Mammary epithelial cell (primary cell): ENCODE measurements at places on chromosomes 5 and 9.

- DNase-seq, result no peak
These were observed 4.4 kb downstream of the ZCCHC9 start for GRCh38 chr5:81305785-81306184.

GRCh38 chr9:93231121-93231694 is 47.3 kb downstream of the WNK2 start:
- peak; percentile 32 for DNase-seq

DNA sequence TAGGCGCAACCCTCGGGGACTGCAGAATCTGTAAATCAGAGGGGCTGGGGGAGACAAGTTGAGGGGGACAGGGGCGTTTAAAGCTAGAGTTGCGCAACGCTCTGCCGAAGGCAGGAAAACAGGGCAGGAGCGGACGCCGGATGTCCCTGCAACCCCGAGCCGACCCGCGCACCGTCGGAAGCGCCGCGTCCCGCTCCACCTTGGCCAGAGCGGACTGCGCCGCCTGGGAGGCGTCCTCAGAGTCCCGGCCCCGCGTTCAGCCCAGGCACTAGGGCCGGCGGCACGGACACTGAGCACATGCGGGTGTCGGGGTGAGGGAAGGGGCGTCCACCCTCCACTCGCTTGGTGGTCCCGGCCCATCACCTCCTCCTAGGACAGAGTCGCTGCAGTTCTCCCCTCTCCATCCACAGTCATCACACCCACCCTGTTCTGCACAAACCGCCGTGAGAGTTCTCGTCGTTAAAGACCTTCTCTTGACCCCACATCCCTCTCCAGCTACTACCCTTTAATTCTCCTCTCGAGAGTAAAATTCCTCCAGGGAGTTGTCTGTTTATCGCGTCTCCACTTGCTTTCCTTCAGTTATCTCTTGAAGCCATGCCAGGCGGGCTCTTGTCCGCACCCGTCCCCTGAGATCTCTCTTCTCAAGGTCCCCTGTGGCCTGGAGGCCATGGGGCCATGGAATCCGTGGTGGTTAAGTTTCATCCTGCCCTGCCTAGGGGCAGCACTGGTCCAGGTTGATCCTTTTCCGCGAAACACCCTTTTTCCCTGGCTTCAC is 796 bp upstream of the PDLIM7 start:
- DNase-seq, result peak; percentile 23

DNA sequence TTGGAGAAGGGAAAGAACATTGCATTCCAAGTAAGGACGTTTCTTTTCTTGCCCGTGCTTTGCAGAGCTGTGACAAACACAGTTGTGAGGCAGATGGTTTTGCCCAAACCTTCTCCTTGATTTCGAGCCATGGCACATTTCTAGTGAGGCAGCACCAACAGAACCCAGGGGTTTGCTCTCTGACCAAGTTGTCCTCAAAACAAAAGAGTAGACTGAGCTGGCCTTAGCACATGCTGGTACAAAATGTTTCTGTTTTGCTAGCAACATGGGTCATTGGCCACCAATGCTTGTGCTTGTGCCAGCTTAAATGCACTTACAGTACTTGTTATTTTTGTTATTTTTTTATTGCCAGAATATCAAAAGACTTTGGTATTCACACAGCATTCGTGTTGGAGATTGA is 328.8 kb downstream of the GADD45G start:
- DNase-seq, result no peak

DNA sequence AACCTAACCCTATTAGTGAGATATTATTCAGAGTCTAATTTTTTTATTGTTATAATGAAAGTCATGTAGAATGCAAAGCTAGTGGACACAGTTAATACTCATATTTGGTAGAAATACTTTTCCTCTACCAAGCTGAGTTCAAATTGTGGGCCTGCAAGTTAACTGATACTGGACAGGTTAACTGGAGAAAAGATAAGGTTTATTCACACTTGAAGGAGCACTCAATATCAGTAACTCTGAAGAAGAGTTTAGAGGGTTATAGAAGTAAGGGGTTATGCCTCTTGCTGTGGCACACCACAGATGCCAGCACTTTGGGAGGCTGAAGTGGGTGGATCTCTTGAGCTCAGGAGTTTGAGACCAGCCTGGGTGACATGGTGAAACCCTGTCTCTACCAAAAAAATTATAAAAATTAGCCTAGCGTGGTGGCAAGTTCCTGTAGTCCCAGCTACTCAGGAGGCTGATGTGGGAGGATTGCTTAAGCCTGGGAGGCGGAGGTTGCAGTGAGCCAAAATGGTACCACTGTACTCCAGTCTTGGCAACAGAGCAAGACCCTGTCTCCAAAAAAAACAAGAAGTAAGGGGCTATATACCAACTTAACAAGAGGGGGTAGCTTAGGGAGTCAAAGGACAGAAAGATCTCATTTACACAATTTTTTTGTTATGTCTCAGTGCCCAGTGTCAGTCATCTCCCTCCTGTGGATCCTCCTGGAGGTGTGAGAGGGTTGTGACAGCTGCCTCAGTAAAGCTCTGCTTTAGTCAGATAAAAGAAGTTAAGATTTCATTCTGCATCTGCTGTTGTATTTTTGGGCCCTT is 121.2 kb upstream of the GRHPR start:
- DNase-seq, result no peak

DNA sequence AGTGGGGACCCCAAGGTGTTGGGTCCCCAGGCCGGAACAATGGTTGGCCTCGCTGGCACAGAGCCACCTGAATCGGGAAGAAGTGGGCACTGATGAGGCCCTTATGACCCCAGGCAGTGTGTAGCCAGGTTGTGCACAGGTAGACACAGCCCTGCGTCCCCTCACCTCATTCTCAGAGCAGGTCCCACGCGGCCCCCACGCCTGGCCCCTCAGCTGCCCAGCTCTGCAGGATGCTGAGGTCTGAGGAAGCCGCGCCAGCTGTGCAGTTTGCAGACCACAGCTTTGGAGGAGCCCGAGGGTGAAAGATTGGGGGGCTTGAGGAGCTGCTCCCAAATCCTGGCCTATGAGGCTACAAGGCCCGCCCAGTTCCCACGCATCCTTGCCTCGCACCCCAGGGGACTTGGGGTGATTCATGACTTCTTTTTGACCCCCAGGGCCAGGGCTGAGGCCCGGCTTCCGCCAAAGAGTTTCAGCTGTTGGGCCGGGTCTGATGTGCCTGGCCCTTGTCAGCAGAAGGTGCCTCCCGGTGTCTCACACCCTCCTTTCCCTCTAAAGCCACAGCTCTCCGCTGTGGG is 87.8 kb upstream of the PHYKPL start:
- no peak for DNase-seq

DNA sequence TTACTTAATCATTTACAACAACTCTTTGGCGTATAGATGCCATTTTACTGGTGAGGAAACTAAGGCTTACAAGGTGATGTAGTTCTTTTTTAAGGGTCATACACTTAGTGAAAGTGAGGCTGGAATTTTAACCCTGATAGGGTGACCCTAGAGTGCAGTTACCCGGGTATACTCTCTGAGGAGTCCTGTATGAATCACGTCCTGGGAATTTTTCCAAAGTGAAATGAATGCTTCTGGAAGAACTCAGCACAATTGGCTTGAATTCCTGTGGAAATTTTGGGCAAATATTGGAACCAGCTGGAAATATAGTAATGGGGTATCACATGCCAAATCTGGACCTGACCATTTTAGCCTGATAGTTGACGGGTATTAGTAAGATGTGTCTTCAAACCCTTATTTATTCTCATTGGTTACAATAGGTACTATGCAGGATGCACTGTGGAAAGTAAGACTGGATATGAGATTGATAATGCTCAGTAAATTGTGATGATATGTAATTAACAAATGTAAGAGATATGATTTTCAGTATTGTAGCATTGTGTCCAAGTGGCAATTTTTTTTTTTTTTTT is 14.8 kb downstream of the SUB1 start:
- peak; percentile 25 for DNase-seq

GRCh38 chr5:33933723-33934169 is 2.4 kb upstream of the RXFP3 start:
- DNase-seq, result no peak

DNA sequence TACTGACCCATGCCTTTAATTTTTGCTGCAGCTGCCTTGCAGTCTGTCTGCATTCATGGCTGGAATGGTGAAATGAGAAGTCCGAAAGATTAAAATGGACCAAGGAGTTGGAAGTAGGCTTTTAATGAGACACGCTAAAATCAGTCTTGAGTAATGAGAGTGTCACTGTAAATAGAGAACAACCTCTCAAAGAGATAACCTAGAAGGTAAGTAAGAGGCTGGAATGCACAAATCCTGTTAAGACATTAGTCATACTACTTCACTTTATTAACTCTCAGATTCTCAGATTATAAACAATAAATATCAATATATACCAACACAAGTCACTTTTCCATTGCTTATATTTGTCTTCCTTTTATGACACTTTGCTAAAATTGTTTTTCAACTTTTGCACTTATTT is 880.6 kb upstream of the C9orf72 start:
- no peak for DNase-seq

DNA sequence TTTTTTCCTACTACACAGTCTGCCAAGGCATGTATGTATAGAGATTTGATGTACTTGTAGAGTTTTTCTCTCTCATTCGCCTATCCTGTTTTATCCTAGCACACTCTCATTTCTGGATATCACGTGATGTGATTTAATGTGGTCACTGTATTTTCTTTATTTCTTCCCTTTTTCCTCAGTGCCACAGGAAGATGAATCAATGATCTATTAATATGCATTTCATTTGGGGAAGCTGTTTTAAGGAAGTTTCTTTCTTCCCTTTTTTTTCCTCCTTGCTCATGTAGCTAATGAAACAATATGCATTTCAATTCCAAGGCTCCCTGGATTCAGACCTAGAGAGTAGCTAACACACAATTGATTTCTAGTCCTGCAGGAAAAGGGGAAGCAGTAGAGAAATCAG is 506.3 kb upstream of the WWC1 start:
- no peak for DNase-seq

- peak; percentile 98 for DNase-seq
These were observed 9.3 kb upstream of the PFDN1 start for GRCh38 chr5:140312067-140312790.

- peak; percentile 41 for DNase-seq
These were observed 266.0 kb downstream of the EFNA5 start for GRCh38 chr5:107404595-107405374.

- peak; percentile 9 for DNase-seq
These were observed 51.3 kb downstream of the SNX24 start for GRCh38 chr5:122896598-122897282.

DNA sequence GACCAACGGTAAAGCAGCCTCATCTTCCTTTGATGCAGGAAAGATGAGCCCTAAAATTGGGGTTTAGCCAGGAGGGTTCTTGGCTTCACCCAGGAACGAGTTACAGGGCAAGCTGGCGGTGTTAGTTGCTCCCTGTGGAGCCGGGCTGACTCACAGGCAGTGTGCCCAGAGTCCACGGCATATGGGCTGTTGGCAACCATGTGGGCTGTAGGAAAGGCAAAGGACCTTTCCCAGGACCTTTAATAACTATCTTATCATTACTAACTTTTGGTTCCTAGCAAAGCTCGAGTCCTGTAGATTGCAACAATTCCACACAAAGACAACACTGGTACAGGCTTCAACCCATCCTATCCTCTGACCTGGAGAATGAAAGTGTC is 29.8 kb upstream of the CLPTM1L start:
- no peak for DNase-seq

DNA sequence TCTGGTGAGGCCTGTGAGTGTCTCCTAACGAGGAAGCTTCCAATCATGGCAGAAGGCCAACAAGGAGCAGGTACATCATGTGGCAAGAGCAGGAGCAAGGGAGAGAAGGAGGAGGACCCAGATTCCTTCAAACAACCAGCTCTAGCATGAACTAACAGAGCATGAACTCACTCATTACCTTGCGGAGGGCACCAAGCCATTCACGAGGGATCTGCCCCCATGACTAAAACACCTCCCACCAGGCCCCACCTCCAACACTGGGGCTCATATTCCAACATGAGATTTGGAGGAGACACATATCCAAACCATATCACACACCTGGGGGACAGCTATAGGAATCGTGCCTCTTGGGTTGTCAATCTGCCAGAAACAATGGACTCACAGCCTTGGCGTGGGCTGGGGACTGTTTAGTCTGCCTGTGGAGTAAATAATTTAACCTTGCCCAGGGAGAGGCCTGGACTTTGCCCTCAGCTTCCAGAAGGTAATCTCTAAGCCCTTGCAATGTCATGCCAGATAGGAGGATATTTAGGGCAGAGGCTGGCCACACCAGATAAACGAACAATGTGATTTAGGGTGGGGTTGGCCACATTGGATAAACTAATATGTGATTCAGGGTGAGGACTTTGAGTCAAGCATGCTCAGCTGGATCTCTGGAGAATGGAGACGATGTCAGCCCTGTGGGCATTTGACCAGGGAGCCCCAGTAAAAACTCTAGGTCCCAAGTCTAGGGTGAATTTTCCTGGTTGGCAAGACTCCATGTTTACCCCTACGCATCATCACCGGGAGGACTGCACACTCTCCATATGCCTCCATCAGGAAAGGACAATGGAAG is 13.6 kb upstream of the VDAC1 start:
- DNase-seq, result peak; percentile 15

GRCh38 chr9:7935681-7936080 is 136.1 kb upstream of the DMAC1 start:
- no peak for DNase-seq

GRCh38 chr9:20030221-20030620 is 241.4 kb upstream of the SLC24A2 start:
- DNase-seq, result no peak

DNA sequence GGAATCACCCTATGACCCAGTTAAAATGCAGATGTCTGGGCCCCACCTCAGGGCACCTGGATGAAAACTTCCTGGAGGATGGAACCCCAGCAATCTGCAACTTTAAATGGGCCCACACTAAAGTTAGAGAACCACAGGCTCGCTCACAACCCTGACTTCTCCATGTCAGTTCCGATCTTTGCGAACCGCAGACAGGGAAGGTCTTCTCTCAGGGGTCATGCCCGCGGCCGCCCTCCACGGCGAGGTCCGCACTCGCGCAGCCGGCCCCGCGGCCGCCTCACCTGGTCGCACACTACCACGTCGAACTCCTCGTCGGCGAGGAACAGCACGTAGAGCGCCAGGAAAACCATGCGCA is 499 bp downstream of the ALG2 start:
- no peak for DNase-seq

DNA sequence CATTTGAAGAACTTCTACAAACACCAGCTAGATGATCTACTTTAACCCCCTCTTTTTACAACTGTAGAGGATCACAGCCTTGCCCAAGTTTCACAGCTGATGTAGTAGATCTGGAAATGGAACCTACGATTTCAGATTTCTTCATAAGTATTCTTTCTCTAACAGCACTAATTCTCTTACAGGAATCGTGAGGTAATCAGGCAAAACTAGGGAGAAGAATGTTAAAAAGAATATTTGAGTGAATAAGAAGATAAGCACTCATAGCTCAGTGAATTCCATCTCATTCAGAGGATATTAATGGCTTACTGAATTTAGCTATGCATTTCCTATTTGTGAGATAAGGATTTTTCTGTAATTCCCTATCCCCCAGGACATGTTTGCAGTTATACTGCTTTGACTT is 42.1 kb downstream of the NADK2 start:
- no peak for DNase-seq

- no peak for DNase-seq
These were observed 1055.7 kb downstream of the PTPRD start for GRCh38 chr9:9556865-9557803.

- DNase-seq, result no peak
These were observed 89.6 kb upstream of the LRRTM2 start for GRCh38 chr5:138964647-138965201.
